CD4-positive, alpha-beta T cell treated with Interferon alpha-2 for 1 hour (primary cell): ENCODE measurements at places on chromosomes 11 and 22.

- DNase-seq, result peak; percentile 38
Measured at GRCh38 chr11:120985718-120986569, 38.0 kb upstream of the TBCEL start.

GRCh38 chr11:2550606-2550970, 105.8 kb downstream of the KCNQ1 start:
- DNase-seq, result no peak

DNA sequence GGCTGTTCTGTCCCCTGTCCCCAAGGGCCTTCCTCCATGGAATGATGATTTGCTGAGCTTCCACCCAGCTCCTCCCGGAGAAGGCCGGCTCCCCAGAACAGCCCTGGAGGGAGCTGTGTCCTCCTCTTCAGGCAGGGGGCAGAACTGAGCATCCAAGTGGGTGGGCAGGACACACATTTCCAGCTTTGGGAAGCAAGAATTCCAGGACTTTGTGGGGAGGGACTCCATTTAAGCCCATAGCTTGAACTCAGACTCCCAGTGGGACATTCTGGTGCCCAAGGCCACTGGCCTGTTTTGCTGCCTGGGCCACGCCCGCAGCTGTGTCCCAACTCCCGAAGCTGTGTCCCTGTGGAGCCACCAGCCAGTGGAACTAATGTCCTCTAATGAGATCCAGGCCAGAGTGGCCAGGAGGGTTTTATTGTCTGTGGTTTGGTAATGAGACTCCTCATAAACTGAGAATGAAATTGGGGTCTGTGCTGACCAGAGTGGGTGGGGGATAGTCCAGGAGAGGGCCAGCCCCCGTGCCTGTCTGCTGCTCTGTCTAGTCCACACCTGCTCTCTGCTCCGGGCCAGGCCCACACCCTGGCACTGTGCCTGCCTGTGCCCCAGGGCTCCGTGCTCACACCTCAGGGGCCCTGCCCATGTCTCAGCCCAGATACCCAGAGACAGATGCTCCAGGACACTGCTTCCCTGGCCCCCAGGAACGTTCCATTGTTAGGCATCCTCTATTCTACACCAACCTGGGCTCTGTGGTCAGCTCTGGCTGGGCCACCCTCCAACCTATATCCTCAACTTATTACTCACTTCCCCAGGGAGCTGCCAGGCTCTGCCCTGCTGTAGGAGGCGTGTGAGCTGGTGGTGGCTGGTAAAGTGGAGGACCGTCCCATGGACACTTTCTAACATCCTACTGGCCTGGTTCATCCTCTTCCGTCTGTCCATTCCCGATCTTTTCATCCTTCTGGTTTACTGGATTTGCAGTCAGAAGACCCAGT, 7.6 kb downstream of the NECTIN1 start:
- DNase-seq, result no peak

GRCh38 chr22:46564084-46564714, 26.8 kb upstream of the CELSR1 start:
- no peak for DNase-seq

DNA sequence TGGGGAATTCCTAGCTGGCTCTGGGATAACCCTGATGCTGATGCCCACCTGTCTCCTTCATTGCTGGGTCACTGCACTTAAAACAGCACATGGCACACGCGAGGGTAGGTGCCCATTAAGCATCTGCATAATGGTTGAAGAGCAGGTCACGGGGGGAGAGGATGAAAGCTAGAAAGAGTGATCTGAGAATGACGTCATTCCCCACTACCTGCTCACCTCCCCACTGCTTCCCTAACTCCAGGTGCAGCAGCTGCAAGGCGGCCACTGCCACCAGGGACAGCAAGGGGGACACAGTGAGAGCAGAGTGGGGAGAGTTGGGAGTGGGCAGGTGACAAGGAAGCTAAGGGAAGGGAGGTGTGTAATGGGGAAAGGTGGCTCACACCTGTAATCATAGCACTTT, 27.0 kb downstream of the ADA2 start:
- no peak for DNase-seq
